HuH-7.5 (cell line): ENCODE measurements at places on chromosomes 2 and 18.

DNA sequence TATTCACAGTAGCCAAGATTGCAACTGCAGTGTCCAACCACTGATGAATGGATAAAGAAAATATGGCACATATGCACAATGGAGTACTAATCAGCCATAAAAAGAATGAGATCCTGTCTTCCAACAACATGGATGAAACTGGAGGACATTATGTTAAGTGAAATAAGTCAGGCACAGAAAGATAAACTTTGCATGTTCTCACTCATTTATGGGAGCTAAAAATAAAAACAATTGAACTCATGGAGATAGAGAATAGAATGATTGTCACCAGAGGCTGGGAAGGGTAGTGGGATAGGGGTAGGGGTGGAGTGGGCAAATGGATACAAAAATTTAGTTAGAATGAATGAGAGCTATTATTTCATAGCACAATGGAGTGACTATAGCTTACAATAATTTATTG, 305.5 kb upstream of the ETAA1 start:
- DNase-seq: no peak

- no peak for DNase-seq
Observed at GRCh38 chr2:70766357-70767078, 1.5 kb downstream of the ADD2 start.

- DNase-seq: no peak
Observed at GRCh38 chr2:61658841-61659780, 121.0 kb upstream of the XPO1 start.

- peak; percentile 19 for DNase-seq
Observed at GRCh38 chr18:36412778-36413177, 115.3 kb downstream of the FHOD3 start.

DNA sequence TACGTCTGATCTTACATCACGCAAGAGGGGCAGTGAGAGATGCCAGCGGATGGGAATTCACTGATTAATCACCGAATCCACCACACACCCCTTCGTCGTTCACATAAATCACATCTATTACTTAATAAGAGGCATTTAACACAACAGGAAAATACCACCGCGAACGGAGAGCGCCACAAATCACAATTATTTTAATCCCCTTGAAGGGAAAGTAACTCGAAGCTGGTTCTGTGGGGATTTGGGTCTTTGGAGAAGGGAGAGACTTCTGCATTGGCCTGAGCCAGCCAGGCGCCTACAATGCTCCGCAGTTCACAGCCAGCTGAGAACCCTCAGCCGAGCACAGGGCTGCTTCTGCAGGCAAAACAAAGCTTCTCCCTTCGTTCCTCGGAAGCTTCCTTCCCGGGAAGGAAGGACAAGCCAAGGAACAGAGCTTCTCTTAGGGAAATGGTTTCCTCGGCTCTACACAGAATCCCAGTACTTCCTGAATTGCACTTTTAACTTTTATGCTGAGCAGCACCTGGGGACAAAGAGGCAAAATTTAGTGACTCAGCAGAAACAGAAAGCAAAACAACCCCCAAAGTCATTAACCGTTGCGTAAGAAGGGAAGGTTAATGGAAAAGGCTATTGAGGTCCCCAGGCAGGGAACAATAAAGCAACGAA, at the start of gene LRP1B:
Gene LRP1B (minus strand): TSS at position 7 of the 660 bp plus-strand sequence. CDS start 287 bp downstream, outside the sequence.
- peak; percentile 18 for DNase-seq

- no peak for DNase-seq
Observed at GRCh38 chr2:36253086-36253485, 102.5 kb upstream of the CRIM1 start.

- no peak for DNase-seq
Observed at GRCh38 chr2:18950361-18950851, 361.0 kb upstream of the NT5C1B start.

- DNase-seq: no peak
Observed at GRCh38 chr18:59279193-59279592, 5.9 kb upstream of the RAX start.

DNA sequence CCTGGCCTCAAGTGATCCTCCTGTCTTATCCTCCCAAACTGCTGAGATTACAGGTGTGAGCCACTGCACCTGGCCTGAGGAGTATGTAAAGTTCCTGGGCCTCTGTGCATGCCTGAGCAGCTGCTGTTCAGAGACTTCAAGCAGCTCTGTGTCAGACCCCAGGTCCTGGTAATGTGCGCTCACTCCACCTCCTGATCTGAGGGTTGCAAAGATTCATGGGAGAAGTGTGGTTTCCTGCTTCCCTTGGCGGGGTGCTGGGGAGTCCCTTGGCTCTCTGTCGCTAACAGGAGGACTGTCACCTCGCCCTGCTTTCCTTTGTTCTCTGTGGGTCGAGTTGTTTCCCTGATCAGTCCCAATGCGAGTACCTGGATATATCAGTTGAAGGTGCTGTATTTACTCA, 8.6 kb upstream of the IL36A start:
- DNase-seq: no peak

DNA sequence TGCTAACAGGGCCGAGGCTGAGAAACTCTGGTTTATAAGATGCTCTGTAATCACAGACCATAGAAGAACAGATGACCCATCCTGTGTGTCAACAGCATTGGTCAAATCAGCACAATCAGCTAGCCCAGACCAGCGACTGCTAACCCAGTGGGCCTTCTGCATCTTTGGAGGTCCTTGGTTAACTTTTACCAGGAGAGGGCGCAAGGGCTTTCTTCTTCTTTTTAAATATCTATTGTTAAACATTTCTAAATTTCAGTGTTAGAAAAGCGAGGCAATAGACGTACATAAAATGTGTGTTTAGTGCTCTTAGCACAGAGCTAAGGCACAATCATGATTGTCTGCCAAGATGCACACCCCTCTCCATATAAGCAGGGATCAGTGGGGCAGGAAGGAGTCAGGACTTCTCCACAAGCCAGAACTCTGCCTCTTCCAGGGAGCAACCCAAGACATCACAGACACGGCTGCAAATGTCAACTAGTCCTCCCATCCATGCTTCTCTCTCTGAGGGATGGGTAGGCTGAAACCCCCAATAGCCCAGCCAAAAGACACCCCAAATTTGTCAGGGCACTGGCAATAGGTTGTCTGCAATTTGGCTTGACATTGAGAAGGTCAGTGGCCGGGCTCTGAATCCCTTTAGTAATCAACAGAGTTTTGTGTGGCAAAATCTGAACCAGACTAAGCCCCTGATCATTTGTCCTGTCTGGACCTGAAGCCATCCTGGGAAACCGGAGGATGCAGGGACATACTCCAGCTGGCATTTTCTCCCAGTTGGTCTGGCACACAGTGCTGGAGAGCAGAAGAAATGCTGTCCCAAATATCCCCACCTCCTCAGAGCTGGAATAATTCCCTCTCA, 188.2 kb downstream of the BCL2 start:
- no peak for DNase-seq

DNA sequence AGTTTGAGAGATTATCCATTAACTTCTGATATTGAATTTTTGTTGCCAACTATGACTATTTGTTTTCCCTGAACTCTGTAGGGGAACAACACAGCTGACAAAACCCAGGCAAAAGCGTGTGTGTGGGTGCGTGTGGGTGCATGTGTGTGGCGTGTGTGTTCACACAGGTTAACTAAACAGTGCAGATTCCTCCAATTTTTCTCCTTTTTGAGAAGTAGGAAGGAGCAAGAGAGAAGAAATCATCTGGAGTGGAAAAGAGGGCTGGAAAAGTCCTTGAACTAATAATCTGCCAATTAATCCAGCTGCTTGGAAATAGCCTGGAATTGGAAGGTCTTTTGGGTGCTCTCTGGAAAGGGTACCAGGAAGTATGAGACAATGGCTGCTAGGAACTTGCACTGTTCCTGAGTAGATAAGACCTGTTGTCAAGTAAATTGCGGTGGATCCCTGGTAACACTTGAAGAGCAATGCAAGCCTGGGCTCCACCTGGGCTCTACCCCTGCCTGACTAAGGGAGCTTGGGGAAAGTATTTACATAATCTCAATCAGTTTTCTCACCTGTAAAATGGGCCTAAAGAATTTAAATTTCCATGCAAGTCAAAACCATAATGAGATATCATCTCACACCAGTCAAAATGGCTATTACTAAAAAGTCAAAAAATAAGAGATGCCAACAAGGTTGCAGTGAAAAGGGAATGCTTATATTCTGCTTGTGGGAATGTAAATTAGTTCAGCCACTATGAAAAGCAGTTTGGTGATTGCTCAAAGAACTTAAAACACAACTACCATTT, 40.5 kb upstream of the IL1R1 start:
- DNase-seq: no peak

DNA sequence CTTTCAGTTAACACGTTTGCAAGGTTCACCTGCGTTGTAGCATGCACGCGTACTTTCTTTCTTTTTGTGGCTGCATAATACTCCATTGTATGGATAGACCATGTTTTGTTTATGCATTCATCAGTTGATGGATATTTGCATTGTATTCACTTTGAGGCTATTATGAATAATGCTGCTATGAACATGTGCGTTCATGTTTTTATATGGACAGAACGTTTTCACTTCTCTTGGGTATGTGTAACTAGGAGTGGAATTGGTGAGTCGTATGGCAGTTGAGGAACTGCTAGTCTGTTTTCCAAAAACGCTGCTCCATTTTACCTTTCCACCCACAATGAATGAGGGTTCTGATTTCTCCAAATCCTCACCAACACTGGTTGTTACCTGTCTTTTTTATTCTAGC, 244.3 kb downstream of the GLI2 start:
- DNase-seq: no peak

GRCh38 chr2:110748489-110748867, 16.1 kb downstream of the ACOXL start:
- no peak for DNase-seq

- peak; percentile 64 for DNase-seq
Observed at GRCh38 chr2:165067643-165068486, 112.5 kb upstream of the SLC38A11 start.

DNA sequence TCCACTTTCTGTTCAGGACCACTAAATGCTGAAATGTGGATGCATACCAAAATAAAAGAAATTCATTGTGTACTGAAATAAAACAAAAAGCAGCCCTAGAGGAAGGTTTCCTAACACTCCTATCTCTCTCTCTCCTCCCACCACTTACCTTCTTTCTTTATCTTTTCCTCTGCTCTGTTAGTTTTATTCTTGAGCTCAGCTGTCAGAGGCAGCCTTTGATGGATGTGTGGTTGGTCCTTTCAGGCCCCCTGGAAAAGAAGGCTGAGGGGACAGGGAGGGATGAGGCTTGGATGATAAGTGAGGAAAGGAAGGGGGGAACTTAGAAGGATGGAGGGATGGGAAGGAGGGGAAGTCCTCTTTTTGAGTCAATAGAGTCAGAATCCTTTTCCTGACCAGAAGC, 47.6 kb downstream of the DHRS9 start:
- DNase-seq: no peak

- DNase-seq: no peak
Observed at GRCh38 chr2:224969095-224969494, 73.2 kb downstream of the DOCK10 start.

DNA sequence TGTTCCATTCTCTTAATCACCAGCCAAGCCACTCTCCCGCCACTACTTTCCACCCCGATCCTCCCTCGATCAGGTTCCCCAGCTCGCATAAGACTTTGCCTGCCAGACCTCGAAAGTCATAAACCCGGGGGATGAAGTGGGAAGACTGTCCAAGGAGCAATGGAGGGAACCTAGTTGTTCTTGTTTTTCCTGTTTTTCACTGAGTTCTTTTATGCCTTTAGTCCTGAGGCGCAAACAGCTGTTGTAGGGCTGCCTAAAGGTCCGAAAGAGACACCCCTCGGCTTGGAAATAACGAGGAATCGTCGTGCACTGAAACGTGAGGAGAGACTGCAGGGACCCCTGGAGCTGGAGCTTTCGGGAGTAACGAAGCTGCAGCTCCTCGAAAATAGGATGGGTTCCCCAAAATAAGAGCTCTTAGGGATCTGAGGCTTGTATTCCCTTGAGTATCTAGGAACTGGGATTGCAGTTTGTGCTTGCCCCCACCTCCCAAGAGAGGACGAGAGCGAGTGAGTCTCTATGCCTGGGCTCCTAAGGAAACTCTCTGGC, 1.7 kb upstream of the HOXD12 start:
- DNase-seq: no peak

GRCh38 chr18:46290440-46291020, 186.3 kb downstream of the HAUS1 start:
- DNase-seq: no peak

GRCh38 chr2:1759611-1759930, 15.3 kb upstream of the PXDN start:
- no peak for DNase-seq

DNA sequence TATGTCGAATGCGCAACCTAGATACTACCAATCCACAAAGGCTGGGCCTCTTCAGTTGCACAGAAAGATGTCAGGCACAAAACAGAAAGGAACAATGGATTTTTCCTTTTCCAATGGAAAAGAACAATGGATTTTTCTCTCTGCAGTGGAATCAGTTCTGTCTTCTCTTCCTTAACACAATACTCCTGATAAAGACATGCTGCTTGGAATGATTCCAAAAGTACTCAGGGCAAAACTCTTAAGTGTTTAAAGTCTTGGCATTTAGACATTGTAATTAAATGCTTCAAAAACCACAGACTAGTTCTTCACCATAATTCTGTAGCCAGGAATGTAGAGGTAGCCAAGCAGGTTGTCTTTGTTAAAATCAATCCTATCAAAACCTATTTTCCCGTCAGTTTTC, 46.7 kb upstream of the FLACC1 start:
- DNase-seq: no peak

DNA sequence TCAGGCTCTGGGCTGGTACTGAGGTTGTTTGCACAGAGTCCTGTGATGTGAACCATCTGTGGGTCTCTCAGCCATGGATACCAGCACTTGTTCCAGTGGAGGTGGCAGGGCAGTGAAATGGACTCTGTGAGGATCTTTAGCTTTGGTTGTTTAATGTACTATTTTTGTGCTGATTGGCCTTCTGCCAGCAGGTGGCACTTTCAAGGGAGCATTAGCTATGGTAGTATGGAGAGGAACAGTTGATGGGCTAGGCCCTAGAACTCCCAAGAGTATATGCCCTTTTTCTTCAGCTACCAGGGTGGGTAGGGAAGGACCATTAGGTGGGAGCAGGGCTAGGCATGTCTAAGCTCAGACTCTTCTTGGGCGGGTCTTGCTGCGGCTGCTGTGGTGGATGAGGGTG, 257.0 kb upstream of the GYPC start:
- no peak for DNase-seq

- DNase-seq: no peak
Observed at GRCh38 chr2:216866515-216867095, 6.7 kb upstream of the TNP1 start.

DNA sequence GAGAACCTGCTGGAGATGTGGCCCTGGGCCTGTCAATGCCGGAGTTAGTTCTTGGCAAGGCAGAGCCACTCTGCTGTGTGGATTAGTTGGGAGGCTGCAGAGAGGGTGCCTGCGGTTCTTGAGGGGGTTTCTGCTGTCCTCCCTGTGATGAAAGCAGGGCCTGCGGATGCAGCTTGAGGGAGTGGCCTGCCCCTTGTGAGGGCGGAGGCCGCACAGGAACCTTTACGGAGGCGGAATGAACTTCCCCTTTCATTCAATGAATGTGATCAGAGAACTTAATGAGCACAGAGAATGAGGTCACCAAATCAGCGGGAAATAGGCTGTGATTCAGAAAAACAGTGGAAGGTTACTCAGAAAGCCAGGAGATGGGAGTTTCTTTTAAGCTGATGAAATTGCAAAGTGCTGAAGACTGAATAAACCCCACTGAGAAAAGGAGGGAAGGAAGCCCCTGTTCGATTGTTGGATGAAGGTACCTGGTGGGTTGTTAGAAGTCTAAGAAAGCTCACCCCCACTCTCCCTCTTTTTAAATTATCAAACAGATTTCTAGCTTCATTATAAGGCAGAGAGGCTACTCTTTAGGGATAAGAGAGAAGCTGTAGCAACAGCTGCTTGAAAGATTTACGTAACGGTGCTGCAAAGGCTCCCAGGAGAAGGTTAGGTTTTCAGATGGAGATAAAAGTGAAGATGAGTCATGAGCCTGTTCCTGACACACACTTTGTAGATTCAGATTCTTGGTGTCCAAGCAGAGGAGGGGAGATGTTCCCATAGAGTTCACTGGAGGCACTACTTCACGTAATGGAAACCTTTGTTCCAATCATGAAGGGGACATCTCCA, 47.4 kb downstream of the VWA3B start:
- DNase-seq: no peak
